ENCODE measurements at places on chromosomes 3 and 15.
A peak's percentile ranks its signal among the peaks of the same experiment; 100 is the strongest.

DNA sequence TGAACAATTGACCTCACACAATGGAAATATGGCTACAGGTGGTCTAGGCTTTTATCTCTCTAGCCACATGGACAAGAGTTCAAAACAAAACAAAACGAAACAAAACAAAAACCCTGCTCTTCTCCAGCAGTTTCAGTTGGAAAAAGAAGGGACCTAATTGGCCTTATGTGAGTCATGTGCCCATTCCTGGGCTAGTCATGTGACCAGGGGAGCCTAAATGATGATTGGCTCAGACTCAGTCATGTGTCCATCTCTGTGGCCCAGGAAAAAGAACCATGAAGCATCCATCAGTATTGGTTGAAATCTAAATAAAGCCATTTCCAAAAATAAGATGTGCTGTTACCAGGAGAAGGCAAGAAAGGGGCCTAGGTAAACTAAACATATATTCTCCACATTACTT is 96.8 kb downstream of the ANXA2 start:
- no peak for DNase-seq

GRCh38 chr3:123298903-123299302 is 97.2 kb downstream of the SEC22A start:
- DNase-seq: no peak

DNA sequence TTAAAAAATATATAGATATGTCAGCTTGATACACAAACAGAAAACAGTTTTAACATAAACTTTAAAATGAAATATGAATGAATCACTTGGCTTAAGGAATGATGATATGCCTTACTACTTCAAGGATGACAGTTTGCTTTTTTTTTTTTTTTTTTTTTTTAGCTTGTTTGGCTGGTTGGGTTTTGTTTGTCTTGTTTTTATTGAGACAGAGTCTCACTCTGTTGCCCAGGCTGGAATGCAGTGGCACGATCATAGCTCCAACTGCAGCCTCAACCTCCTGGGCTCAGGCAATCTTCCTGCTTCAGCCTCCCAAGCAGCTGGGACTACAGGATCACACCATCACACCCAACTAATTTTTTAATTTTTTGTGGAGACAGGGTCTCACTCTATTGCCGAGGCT is 14.5 kb downstream of the LRRC2 start:
- DNase-seq: no peak

DNA sequence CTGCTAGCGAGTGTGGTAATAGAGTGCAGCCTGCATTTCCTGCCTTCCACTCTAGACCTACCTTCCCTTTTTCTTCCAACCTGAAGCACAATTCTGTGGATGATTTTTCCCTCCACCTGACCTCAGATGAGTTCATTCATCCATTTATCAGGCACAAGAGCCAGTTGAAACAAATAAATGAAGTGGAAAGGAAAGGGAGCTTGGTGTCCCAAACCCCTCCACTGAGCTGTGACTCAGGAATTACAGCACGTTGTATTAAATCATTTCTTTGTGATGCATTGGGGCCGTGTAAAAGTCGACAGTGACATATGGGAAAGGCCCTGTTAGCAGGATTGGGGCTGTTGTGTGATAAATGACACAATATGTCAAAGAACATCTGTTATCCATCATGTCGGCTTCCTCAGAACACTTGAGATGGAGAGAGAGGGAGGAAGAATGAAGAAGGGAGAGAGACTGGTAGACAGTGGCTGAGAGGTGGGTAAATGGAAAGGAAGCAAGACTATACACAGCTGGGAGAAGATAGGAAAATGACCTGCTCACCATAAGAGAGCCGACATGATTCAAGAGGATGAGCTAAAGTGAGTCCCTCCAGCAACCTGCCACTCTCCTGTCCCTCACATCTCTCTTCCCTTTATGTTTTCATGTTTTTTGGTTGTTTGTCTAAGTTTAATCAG is 366.0 kb downstream of the AGBL1 start:
- no peak for DNase-seq

GRCh38 chr3:157240408-157240807 is 80.5 kb upstream of the CCNL1 start:
- no peak for DNase-seq

DNA sequence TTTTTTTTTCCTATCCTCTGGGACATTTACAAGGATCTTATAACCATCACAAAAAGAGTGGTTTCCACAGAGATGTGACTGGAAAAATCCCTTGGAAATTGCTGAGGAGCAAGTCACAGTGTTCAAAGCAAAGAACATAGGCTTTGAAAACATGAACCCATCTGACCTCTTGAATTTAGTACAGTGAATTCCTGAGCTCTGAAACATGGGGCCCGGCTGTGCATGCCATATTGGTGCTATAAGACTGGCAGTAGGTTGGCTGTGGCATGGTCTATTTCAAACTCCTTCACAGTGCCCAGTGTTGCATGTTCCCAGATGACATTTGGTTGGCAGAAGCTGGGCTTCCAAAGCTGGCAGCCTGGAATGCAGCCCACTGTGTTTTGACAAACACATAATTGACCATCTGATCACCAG is 202.2 kb downstream of the TIGIT start:
- no peak for DNase-seq

DNA sequence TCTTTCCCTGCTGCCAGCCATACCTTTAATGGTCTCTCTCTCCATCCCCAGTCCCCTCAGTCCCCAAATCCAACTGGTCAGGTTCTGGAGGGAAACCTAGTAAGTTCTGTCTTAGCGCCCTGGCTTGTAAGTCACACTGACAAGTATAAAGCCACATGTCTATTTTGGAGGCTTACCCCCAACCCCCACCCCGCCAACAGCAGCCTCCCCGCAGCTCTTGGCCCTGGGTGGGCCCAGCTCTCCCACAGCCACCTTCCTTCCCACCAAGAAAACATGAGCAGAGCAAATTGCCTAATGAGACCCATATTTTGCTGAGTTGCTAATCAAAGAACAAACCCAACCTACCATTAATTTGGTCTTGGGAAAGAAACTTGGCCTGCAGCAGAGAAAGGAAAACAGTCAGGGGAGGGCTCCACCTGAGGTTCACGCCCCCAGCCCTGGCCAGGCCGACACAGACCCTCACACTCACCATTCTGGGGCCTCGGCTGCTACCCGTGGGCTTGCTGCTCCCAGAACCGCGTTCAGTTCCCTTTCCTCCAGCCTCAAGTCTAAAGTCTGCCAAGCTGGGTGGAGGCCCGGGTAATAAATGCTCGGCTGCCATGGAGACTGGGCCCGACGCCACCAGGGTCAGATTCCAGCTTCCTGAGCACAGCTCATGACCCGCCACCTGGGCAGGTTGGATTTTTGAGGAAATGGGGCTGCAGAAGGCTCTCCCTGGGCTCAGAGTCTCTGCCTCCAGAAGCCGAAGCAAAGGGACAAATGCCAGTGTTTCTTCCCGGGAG is at the start of gene CALML4:
TSS of gene CALML4 (minus strand) at position 557 of the 782 bp plus-strand sequence. CDS start at position 472, 85 bp downstream.
- DNase-seq: no peak

GRCh38 chr15:95591886-95592285 is 738.6 kb upstream of the NR2F2 start:
- DNase-seq: no peak

- DNase-seq: peak; percentile 38
Measured at GRCh38 chr3:194404365-194405140, 5.5 kb upstream of the GP5 start.

GRCh38 chr3:183008800-183009199 is 28.5 kb upstream of the DCUN1D1 start:
- DNase-seq: no peak

GRCh38 chr15:76162036-76162398 is 102.2 kb downstream of the TMEM266 start:
- DNase-seq: no peak

DNA sequence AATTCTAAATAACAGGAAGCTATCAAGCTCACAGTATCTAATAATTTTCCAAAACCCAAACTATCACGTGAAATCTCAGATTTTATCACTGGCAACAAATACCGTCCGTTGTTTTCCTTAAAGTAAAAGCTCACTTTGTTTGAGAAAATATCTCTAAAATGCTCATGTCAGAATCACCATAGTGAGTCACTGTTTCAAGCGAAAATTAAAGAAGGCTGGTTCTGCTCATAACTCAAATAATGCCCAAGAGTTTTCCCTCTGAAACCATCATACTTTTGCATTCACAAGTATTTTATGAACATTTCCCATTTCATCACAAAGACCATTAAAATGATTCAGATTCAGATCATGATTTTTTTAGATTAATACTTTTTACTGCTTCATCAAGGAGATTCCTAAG is 50.6 kb downstream of the TBL1XR1 start:
- no peak for DNase-seq

DNA sequence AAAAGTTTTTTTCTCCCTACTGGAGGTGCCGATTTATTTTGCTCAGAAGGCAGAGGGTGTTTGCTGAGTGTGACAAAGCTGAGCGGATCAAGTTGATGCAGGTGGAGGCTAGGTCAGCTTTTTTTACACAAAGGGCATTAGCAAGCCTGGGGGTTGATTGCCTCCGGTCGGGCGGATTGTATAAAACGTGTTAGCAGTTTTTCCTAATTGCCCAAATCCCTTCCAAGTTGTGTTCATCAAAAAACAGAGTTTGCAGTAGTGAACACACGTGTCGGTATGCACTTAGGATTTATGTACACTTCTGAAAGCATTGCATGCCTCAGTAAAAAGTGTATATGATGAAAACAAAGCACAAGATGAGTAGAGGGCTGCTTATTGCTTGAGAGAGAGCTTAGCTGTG is 2.6 kb downstream of the GPR160 start:
- DNase-seq: no peak

DNA sequence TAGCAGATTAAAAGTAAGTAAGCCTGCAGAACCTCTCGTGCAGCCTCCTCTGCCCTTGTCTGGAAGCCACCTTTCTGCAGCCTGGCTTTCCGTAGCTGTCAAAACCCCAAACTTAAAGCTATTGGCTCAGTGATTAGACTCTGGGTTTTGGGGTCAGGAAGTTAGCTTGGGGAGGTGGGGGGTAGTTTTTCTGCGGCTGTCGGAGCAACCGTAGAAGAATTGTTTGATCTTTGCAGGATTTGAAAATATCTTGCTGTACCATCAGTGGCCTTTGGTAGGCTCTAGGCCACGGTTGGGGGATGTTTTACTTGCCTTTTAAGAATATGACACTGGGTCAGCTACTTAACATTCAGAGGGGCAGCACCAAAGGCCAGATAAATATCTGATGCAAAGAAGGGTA is 88.4 kb upstream of the RASGRP1 start:
- DNase-seq: peak; percentile 68

- DNase-seq: no peak
Measured at GRCh38 chr3:58398669-58399333, 34.8 kb downstream of the PDHB start.

- no peak for DNase-seq
Measured at GRCh38 chr3:167656821-167657220, 3.1 kb upstream of the WDR49 start.

GRCh38 chr3:193905541-193906396 is 230.2 kb upstream of the HES1 start:
- no peak for DNase-seq

DNA sequence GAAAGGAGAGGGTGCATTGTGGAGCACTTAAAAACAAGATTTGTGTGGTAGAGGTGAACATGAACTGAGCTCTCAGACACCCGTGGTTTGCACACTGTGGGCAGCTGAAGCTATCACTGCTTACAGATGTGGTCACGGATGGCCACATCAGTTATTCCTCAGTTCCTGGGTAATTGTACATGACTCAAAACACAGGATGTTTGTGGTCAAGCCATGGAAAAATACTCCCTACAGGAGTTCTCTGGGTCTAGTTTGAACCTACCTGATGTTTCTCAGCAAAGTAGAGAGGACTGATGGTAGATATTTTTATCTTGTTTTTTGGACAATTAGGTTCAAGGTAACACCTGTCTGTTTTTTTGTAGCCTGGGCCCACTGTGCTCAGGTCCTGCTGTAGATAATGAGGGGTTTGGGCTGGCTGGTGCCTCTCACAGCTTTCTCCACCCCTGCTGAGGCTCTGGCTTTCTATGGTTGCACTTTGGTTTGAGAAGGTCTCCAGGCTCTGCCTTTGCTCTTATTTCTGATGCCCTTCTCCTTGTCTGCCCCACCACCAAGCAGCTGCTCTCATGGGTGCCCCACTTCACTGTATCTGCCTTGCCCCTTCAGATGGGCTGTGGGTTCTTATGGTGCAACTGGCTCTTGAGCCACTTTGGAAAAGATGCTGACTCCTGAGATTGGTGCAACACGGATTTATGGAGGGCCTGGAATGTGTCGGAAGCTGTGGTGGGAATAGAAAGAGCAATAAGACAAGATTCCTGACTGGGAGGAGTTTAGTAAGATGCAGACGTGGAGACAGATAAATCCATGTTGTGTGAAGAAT is 40.1 kb downstream of the CDCP1 start:
- peak; percentile 43 for DNase-seq

GRCh38 chr15:43414196-43414595 is 43.3 kb downstream of the TUBGCP4 start:
- DNase-seq: no peak

- no peak for DNase-seq
Measured at GRCh38 chr3:147267434-147267833, 138.9 kb downstream of the ZIC4 start.

DNA sequence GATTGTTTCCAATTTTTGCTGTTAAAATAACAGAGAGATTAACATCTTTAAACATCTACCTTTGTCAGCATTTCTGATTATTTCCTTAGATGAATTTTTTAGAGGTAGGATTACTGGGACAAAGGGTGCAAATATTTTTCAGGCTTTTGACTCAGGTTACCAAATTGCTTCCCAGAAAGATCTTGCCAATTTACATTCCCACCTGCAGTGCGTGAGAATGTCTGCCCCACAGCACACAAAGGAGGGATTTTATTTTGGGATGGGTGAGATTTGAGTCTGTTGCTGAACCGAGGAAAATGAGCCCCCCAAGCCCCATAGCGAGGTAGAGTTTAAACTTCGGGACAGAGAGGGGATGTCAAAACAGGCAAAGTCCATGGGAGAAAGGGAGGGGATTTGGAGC is 25.9 kb upstream of the RNU6-1 start:
- DNase-seq: no peak
